ENCODE measurements at places on chromosomes 3 and 15.

- DNase-seq: no peak
Observed at GRCh38 chr15:61871926-61872522, 188.2 kb downstream of the VPS13C start.

- DNase-seq: no peak
Observed at GRCh38 chr15:20356444-20356910, 185.1 kb downstream of the GOLGA6L6 start.

DNA sequence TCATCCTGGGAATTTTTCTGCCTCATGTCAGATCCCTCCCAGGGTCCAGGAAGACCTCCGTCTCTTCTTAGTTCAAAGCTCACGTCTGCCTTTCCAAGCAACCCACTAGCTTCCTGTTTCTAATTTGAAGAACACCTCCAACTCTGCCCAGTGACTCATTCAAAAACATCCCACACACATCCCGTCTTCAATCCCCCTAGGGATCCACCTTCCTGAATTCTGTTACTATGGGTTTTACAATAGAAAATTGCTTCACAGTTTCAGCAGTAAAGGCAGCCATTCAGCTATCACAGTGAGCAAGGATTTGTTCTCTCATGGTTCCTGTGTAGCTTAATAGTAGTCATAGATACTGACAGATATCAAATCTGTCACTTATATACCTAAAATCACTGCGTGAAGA, 308.3 kb upstream of the CCDC54 start:
- no peak for DNase-seq

- no peak for DNase-seq
Observed at GRCh38 chr3:46711760-46712159, 5.9 kb downstream of the PRSS50 start.

- no peak for DNase-seq
Observed at GRCh38 chr3:25781758-25782594, 1.3 kb downstream of the NGLY1 start.

DNA sequence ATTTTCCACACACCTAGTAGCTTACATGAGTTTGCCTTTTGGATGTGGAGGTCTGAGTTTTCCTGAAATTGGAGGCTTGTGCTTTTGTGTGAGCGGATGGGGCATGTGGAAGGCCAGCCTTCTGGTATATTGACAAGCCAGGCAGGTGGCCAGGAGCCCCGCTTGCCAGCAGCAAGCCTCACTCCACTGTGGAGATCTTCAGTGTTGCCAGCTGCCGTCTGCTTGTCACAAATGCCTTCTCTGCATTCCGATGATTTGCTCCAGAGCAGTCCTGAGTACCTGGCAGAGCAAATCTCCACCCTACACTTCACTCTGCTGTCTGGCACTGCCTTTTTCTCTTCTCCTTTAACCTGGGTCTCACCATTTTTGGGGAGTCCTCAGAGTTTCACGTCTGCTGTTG, 29.1 kb upstream of the CHST2 start:
- DNase-seq: peak; percentile 43

- no peak for DNase-seq
Observed at GRCh38 chr3:13452490-13453335, 27.4 kb upstream of the HDAC11 start.

DNA sequence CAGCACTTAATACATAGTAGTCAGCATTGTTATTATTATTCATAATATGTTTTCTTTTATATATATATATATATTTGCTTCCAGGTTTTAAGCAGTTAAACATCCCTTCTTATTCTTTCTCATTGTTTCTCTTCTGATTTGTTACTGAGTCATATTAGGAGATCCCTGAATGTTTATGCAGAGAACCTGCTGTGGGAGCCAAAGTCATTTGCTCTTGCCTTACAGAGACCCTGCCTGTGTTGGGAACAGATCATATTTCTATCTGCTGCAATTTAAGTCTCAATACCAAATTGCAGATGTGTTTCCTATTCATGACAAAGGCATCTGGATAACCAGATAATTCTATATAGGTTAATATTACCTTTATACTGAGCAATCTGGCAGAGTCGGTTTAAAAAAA, 323.0 kb upstream of the UMPS start:
- no peak for DNase-seq

- no peak for DNase-seq
Observed at GRCh38 chr3:13451301-13451673, 28.8 kb upstream of the HDAC11 start.

DNA sequence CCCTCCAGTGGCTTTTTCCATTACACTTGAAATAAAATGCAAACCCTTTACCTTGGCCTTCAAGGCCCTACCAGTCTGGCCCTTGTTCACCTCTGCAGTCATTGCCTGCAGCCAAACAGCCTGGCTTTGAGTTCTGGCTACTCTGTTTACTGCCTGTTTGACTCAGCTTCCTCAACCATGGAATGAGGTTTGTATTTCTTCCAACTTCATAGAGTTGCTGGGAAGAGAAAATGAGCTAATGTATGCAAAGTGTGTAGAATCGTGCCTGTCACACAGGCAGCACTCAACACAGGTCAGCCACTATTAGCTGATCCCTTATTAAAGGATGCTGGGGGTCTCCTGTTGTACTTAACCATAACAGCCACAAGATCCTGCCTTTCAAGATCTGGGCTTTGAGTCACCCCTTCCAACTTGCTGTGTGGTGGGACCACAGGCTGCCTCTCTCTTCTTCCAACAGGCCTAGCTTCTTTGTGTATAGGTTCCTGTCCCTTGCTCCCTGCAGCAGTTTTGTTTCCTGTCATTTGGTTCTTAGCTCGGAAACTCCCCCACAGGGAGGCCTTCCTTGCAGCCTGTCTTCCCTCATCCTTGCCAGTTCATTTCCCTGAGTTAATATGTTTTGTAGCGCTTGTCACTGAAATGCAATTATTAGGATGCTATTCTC, 6.4 kb downstream of the MED12L start:
- no peak for DNase-seq

DNA sequence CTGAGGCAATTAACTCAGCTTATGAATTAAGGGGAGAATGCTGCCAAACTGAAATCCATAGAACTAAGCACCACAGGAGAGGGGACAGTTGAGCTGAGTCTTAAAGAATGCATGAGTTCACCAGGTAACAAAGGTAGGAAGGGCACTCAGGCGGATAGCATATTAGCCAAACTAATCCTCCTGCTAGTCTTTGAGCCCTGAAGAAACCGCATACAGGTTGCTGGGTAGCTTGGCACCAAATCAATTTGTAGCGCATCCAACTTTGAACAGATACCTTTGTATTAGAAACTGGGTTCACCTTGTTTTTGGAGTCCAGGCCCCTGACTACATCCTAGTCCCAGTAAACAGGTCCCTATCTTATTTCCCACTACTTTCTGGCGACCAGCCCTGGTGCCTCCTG, 93.7 kb downstream of the FRMD4B start:
- DNase-seq: no peak

GRCh38 chr15:42729409-42729808, 7.5 kb downstream of the CDAN1 start:
- peak; percentile 54 for DNase-seq

DNA sequence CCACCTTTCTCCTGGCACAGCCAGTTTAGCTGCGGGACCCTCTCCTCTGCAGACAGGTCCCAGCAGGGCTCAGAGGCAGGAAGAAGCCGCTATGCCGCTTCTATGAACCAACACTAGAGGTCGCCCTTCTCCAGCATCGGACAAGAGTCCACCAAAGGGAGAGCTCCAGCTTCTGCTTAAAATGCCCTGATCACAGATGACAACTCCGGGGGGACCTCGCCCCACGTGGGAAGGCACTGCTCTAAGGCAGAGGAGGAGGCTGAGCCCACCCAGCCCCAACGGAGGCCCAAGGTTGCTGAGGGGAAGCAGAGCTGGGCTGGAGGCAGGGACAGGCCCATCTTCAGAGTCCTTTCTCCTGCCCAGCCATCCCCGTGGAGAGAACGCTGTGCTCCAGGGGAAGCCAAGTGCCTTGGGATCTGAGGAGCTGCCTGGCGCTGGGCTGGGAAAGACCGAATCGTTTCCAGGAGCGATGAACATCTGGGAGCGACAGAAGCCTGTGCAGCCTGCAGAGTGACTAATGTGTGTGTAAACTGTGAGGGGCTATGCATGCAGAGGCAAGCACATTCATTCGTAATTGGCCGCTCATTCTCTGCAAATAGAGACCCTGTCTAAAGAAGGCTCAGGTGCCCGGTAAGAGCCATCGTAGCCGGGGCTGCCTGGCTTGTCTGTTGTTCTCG, 43.5 kb upstream of the BDH1 start:
- no peak for DNase-seq

- DNase-seq: no peak
Observed at GRCh38 chr3:72082776-72083462, 298.0 kb upstream of the PROK2 start.

GRCh38 chr3:72745146-72745999, 102.9 kb downstream of the SHQ1 start:
- DNase-seq: no peak

DNA sequence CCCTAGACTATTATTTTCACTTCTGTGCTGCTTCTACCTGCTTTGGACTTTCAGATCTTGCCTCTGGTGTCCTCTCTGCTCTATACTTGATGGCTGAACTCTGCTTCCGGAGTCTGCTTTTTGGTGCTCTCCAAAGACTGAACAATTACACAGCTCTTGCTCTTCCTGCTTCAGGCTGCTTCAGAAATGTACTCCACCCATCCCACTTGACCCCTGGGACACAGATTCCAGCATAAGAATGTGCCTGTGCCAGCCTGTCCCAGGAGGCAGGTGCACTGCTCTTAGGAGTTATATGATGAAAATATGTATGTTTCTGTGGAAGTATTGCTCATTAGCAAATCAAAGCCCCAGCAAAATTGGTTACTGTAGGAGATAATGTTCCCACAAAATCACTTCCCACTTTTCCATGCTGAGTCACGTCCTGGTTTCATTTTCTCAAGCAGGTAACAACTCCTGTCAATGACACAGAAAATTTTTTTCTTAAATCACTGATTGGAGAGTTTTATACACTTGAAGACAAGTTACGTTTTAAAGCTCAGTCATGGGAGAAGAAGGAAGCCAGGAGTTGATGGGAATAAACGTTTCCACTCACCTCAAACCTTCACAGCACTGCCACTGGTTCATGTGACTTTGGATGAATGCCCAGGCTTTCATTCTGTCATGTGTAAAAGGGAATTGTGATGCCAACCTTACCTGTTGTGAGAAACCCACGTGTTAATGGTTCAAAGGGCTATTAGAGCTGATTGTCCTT, 239.4 kb upstream of the ZPLD1 start:
- no peak for DNase-seq

DNA sequence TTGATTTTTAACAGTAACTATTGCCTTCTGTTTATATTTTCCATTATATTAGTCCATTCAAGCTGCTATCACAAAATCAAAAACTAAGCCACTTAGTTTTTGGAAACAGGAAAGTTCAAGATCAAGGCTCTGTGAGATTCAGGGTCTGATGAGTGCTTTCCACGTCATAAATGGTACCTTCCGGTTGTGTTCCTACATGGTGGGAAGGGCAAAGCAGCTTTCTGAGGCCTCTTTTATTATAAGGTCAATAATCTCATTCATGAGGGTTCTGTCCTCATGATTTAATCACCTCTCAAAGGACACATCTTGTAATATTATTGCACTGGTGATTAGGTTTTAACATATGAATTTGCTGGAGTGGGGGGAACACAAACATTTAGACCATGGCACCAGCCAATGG, 152.0 kb downstream of the VGLL3 start:
- DNase-seq: no peak

- no peak for DNase-seq
Observed at GRCh38 chr3:122469659-122470058, 45.1 kb downstream of the KPNA1 start.

DNA sequence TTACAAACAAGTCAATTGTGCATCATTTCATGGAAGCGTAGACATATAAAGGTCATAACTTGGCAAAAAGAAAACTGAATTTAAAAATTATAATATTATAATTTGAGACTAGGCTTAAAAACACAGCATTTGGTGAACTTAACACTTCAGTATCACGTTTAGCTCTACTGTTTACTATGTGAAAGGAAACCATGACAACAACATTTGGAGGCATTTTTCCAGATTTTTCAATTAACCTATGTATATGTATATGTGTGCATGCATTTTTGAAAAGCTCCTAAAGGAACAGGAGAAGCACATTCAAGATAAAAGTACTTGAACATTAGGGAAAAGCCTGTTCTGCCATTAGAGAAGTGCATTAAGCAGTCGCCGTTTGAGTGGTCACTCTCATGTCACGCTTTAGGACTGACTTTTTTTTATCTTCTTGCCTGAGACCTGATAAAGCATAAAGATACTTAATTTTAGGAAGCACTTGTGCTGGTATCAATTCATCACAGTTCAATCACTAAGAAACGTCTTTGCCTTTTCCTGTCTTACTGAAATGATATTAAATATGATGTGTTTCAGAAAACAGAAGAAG, 156.0 kb downstream of the NAALADL2 start:
- DNase-seq: no peak

- no peak for DNase-seq
Observed at GRCh38 chr3:64161481-64161952, 63.7 kb downstream of the PRICKLE2 start.

- no peak for DNase-seq
Observed at GRCh38 chr3:127062926-127063325, 80.0 kb downstream of the PLXNA1 start.

DNA sequence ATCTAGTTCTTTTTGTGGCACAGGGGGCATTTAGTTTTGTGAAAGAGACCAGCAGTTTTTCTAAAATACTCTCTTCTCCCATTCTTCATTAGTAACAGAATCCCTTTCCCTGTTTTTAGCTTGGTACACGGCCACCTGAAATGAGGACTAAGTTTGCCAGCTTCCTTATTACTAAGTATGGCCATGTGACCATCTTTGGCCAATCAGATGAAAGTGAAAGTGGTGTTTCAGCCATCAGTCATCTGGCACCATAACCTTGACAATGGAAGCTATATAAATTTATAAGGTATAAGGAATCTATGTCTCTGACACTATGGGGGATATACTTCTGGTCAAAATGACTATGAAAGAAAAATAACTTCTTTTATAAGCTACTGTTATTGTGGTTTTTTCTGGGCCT, 570.4 kb downstream of the AGBL1 start:
- no peak for DNase-seq

GRCh38 chr15:75407083-75407482, 38.7 kb upstream of the MAN2C1 start:
- DNase-seq: no peak

GRCh38 chr15:74696398-74696729, 540 bp upstream of the EDC3 start:
- DNase-seq: no peak

- DNase-seq: peak; percentile 29
Observed at GRCh38 chr3:49867871-49868321, 1.8 kb downstream of the CAMKV start.

DNA sequence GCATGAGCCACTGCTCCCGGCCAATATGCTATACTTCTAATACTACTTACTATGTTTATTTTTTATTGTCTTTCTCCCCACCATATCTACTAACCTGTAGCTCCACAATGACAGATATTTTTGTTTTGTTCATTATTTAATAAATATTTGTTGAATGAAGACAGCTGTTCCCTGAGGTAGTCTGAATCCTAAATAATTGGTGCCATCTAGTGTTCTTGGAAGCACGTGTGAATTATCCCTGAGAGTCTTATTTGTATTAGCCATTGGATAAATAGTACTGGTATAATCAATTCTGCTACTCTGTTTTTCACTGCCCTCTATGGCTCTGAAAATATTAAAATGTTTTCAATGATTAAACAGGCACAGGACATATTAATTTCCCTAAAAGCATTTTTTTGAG, 5.6 kb upstream of the APPL1 start:
- DNase-seq: no peak

GRCh38 chr3:18556503-18557135, 131.5 kb upstream of the SATB1 start:
- DNase-seq: no peak

Data from left lung (tissue), 14 donors.